ENCODE measurements at places on chromosomes 1 and 21.

DNA sequence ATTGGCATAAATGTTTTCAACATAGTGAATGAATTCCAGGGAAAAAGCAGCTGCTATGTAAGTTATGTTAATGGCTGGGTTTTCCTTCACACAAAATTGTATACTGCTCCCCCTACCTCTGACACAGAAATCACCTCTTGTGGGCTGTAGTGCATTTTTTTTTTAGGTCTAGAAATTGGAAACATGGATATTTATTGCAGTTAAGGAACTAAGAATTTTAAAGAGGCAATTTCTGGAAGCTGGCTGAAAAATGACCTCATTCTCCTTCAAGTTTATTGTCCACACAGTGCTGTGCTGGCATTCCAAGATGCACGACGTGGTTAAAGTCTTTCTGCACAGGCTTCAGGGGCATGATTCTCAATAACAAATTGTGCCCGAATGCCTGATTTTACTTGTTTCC lies 1424.2 kb downstream of the MRPL39 start:
- no peak for DNase-seq

GRCh38 chr1:42737257-42737656 lies 2.8 kb downstream of the CLDN19 start:
- no peak for DNase-seq

- DNase-seq, result no peak
Measured at GRCh38 chr1:92442351-92442750, 44.4 kb downstream of the GFI1 start.

GRCh38 chr1:26225033-26225831 lies 8.8 kb upstream of the CEP85 start:
- no peak for DNase-seq
